ENCODE measurements at places on chromosomes 7 and 10.

- no peak for DNase-seq
These were observed 79.0 kb downstream of the ABI1 start for GRCh38 chr10:26781797-26782196.

DNA sequence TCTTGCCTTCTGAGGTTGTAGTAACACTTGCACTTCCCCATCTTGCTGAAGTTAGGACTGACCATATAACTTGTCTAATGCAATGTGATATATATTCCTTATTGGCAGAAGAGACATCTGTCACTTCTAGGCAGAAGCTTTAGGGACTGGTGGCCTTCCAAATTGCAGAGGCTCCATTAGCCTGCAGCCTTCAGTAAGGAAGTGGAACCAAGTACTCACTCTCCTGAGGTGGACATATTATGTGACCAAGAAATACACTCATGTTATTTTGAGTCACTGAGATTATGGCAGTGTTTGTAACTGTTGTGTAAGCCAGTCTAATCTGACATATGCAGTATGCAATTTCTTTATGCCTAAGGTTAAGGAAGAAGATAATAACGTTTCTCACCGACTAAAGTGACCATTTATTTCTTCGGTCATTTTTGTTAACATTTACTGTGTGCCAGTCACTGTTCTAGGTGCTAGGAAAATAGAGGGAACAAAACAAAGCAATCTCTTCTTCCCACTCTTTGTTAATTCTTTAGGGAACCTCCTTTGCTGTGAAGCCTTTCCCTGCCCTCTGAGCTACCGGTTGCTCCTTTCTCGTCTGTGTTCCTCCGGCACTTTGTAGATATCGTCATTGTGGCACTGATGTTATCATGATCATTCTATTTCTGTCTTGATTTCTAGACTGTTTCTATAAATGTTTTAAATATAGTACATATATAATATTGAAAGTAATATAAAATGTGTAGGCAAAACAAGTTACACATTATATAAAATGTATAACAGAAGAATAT, 52.9 kb upstream of the HBP1 start:
- DNase-seq: no peak

DNA sequence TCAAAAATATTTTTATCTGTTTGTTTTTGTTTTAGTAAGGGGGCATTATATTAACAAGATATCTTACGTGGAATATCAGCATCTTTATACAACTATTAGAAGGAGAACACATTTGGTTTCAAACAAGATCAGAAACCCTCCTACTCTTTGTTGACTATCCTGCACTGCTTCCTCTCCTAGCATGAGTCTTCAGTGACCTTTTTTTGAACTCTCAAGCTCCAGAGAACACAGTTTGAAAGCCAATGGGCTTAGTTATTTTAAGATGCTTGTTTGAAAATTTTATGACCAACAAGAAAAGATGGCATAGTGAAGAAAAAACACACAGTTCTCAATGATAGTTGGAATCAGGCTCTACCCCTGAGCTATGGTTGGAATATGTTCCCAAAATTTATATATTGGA, 37.2 kb upstream of the RTKN2 start:
- DNase-seq: no peak

DNA sequence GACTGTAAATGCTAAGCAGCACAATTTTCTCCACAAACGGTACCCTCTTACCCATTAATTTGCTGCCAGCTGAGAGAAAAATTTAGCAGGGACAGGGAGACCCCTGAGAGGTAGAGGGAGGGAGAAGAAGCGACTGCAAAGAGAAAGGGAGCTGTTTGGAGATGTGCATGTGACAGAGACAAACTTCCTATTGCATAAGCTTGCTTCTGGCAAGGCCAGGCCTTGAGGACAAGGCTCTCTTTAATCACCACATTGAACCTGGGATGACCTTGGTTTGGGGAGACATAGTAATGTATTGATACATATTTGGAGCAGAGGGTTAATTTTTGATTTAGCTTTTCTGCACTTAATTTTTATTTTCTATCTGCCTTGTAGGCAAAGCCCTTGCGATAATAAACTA, 31.1 kb upstream of the HIBADH start:
- DNase-seq: no peak

DNA sequence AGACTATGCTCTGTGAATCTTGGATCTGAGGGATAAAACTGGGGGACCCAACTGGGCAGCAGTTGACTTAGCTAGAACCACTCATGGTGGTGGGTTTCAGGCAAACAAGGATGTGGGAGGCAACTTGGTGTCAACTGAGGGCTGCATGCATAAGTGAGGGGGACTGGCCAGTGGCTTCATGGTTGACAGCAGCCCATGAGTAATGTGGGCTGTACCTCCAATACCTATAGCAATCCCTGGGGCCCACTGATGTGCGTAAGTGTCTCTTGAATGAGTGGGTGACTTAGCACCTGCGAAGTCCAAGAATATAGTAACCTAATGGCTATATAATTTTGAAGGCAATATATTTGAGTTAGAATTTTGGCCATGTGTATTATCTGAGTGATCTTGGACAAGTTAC, 13.7 kb upstream of the MAP3K8 start:
- DNase-seq: no peak

- DNase-seq: no peak
These were observed 44.6 kb upstream of the C1QL3 start for GRCh38 chr10:16566202-16566805.

- no peak for DNase-seq
These were observed 131.3 kb downstream of the FANK1 start for GRCh38 chr10:126027692-126028091.

DNA sequence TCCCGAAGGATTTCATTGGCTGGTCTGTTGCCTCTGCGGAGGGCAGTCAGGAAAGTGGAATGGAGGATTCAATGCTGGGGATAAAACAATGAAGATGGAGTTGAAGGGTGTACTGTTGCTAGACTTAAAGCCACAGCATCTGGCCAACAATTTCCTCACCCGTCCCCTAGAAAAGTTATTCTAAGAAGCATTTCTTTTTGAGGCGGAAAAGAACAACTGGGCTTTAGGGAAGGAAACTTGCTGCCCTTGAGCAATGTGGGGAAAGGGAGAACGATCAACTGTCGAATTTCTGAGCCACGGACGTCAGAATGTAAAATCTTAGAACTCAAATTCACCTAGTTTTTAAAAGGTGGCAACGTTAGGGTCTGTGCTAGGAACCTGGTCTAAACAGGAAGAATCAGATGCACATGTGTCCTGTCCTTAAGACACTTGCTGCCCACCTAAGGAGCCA, 664 bp downstream of the FMC1 start:
- DNase-seq: no peak

DNA sequence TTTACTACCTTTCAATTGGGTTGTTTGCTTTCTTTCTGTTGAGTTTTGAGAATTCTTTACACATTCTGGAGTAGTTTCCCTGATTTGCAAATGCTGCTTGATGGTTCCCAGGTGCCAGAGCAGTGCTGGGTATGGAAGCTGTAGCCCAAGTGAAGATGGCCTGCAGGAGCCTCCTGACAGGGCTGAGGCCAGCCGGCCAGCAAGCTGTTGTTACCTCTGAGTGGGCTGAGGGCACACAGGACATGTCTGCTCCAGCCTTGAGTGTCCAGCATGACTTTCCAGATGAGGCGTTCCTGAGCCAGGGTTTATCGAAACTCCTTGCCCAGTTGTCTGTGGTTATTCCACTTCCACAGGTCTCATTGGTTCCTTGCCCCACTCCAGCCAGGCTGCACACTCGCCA, 164.6 kb upstream of the TNS3 start:
- no peak for DNase-seq

DNA sequence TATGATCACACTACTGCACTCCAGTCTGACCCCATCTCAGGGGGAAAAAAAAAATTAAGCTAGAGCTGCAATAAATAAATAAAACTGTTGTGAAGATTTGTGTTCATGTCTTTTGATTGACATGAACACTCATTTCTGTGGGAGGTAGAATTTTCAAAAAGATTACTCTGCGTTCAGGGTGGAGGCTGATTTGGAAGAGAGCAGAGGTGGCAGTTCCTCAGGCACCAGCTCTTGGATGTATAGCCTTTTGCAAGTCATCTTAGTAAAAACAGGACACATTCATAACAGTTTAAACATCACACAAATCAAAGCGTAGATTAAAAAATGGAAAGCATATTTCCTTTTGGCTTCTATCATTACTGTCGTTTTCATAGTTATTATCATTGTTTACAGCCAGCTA, 243.5 kb upstream of the LRGUK start:
- DNase-seq: no peak

- DNase-seq: no peak
These were observed 45.8 kb upstream of the CARD11 start for GRCh38 chr7:3089493-3089892.

- DNase-seq: no peak
These were observed 73.1 kb downstream of the TLL2 start for GRCh38 chr10:96440361-96441292.

GRCh38 chr10:128539510-128540127, 413.4 kb upstream of the MKI67 start:
- DNase-seq: no peak

All from DMS 273 treated with DMSO at 0.1 percent for 48 hours (cell line).